NCI-H146 (cell line): ENCODE measurements at places on chromosomes 7 and 10.

GRCh38 chr7:48250441-48250951 is 79.2 kb downstream of the ABCA13 start:
- DNase-seq: no peak

GRCh38 chr10:87557409-87557808 is 52.7 kb downstream of the MINPP1 start:
- DNase-seq: no peak

GRCh38 chr7:129923709-129924108 is 29.1 kb downstream of the UBE2H start:
- no peak for DNase-seq

GRCh38 chr10:49109669-49110340 is 5.5 kb downstream of the VSTM4 start:
- peak; percentile 32 for DNase-seq

GRCh38 chr10:12834116-12834665 is 167.3 kb downstream of the CCDC3 start:
- no peak for DNase-seq

DNA sequence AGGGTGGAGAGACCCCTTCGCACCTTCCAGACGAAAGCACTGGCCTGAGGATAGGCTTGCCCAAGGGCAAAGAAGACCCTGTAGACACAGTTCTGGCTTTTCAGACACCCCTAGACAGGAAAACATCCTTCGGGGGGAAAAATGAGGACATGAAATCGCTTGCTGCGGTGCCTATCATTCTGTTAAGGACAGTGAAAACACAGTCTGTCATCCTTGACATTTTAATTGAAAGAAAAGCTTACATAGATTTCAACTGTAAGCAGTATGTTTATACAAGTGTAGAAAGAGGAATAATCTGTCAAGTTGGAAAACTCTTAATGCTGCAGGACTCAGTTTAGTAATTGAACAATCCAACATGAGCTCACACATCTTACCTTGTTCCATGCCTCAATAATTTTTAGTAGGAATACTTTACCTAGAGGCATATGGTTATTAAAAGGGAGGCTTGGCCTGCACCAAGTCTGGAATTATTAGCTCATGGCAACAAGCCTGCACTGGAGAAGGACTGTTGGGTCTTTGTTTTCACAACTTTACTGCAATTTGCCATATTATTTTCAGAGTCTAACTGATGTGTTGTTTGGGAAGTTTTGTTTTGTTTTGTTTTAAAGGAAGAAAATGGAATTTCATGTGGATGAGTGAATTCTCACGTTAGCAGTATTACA is 243.5 kb downstream of the TRIL start:
- DNase-seq: no peak

GRCh38 chr10:100662067-100662466 is 83.3 kb upstream of the PAX2 start:
- no peak for DNase-seq

DNA sequence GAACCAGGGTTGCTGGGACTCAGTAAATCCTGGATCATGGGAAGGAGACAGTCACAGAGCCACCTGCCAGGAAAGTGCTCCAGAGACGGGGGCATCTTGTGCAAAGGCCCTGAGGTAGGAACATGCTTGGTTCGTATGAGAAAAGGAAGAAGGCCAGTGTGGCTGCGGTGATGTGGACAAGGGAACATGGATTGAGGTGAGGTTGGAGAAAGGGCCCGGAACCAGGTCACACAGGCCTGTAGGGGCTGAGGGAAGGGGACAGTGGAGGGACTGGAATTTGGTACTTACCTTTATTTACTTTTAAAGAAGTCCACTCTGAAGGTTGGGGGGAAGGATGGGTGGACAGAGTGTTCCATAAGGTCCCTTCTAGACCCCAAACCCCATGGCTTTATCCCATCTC is 32.9 kb upstream of the CXCL12 start:
- no peak for DNase-seq

- DNase-seq: no peak
Observed at GRCh38 chr10:130541090-130541489, 404.9 kb downstream of the GLRX3 start.

DNA sequence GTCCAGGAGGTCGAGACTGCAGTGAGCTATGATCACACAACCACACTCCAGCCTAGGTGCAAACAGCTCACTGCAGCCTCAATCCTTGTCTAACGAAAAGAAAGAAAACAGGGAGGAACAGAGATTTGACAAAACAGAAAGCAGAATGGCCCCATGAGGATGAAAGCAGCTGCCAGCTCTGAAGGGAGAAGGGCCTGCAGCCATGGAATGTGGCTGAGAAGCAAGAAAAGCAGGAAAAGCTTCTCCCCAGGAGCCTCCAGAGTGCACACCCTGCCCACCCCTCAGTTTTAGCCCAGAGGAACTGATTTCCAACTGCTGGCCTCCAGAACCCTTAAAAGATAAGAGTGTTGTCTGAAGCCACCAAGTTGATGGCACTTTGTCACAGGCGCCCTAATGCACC is 13.0 kb downstream of the ESYT2 start:
- DNase-seq: no peak

- no peak for DNase-seq
Observed at GRCh38 chr7:155864991-155865690, 52.9 kb upstream of the SHH start.

DNA sequence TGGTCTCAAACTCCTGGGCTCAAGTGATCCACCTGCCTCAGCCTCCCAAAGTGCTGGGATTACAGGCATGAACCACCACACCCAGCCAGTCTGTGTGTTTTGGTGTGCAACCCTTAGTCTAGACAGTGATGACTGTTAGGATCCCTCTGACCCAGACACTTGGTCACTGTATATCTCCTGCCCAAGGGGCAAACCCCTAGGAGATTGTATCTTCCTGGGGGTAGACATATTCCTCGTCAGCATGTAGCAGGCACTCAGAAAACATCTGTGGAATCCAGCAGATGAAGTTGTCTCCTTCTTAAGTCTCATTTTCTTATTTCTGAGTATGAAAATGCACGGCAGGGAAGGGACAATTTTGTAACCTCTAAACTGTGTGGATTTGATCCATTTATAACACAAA is 292.5 kb downstream of the GFRA1 start:
- DNase-seq: no peak

GRCh38 chr10:17684537-17684936 is 40.6 kb downstream of the STAM start:
- DNase-seq: no peak

DNA sequence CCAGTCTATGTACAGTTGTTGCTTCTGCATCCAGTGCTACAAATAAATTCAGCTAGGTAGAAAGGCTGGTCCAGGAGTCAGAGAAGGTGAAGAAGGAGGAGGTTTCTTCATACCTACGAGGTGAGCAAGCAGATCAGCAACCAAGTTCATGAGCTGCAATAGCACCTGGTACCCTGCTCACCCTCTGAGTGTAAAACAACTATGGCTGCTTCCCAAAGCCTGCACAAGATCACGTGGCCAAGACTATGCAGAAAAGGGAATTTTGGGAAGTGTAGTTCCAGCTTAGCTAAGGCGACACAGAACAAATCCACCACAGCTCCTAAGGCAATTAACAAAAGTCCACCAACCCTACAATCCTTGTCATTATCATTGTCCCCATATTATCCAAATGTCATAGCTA is 95.9 kb upstream of the AUTS2 start:
- no peak for DNase-seq

DNA sequence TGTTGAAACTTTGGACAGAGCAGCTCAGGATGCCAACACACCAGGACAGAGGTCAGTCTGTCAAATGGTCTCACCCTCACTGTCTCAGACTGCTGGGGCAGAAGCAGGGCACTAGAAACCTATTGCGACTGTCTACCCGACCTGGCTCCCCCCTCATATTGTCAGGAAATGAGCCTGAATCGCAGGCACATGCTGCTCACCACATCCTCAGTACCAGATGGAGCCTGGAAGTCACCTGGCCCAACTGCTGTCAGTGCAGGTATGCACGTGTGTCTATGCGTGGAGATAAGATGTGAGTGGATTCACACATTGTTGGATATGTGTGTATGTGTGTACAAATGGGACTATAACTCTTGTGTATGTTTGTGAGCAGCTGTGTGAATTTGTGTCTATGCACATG is 3.2 kb upstream of the CDHR1 start:
- no peak for DNase-seq

DNA sequence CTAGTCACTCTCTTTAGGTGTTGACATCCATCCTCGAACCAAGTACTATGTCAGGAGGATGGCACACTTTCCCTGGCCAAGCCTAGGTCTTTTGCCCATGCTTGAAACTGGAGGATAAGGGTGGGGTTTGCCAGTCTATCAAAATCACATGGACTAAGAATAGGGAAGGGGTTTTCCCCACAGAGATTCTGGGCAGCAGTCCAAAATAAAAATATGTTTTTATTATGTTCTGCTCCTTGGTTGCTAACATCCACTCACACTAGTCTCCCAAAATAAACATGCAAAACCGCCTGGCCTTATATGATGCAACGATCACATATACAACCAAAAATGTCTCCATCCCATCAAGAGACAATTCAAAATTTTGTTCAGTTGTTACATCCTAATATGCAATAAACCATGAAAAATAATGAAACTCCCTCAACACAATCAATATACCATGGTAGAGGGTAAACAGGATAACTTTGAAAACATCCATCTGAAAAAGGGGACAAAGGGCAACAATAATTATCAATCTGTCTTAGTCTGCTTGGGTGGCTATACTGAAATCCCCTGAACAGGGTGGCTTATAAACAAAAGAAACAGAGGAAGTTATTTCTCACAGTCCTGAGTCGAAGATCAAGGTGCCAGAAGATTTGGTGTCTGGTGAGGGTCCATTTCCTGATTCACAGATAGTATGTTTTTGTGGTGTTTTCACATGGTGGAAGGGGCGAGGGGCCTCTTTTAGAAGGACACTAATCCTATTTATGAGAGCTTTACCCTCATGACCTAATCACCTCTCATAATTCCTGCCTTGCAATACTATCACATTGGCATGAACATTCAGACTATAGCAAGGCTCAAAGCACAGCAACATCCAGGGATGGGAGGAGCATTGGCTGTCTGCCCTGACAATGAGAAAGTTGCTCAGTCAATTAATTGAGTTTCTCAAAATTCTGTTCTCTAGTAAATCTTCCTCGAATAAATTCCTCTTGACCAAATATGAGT is 159.3 kb downstream of the ETV1 start:
- DNase-seq: no peak

DNA sequence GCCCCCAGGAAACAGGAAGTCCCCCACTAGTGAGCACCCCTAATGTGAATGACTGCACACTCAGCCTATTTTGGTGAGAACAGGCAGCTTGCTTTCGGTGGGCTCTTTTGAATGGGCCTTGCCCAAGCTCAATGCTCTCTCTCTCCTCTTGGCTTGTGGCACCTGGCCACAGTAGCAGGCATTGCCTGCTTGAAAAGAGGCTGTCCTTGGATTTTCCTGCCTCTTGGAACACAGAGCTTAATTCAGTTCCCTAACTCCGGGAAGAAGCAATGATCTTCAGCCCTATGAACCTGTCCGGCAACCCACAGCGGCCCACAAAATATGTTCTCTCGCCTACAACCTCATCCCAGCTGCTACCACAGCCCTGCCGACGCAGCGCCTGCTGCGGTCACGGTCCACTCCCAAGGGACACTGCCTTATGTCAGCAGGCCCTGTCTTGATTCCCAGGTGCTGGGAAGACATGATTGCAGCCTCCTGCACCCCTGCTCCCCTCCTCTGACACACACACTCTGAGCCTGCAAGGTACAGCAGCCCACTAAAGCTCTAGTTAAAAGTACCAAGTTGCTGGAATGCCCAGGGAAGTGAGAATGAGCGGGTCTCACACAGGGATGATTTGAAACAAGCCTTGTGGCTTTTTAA is 715.5 kb upstream of the GALNT17 start:
- DNase-seq: no peak

DNA sequence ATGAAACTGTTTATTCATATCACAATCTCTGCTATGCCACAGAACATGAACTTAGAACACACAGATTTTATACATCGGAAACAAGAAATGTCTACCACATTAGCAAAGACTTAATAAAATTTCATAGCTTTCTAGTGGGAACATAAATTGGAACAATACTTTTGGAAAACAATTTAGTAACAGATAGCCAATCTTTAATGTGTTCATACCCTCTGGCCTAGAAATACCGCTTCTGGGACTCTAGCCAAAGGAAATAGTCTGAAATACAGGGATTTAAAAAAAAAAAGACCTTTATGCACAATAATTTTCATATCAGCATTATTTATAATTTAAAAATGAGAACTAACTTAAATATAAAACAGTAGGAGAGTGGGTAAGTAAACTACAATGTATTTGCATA is 168.5 kb downstream of the PLXNA4 start:
- DNase-seq: no peak

GRCh38 chr10:61541960-61542359 is 88.8 kb upstream of the TMEM26 start:
- no peak for DNase-seq

- no peak for DNase-seq
Observed at GRCh38 chr10:20185116-20185515, 368.9 kb downstream of the PLXDC2 start.

GRCh38 chr7:50321487-50322067 is 17.1 kb downstream of the IKZF1 start:
- DNase-seq: no peak

- DNase-seq: peak; percentile 38
Observed at GRCh38 chr10:1737222-1738061, at the start of gene ADARB2. ADARB2 (minus strand) TSS chr10:1737525.

- no peak for DNase-seq
Observed at GRCh38 chr7:151508991-151509390, 10.7 kb downstream of the RHEB start.

DNA sequence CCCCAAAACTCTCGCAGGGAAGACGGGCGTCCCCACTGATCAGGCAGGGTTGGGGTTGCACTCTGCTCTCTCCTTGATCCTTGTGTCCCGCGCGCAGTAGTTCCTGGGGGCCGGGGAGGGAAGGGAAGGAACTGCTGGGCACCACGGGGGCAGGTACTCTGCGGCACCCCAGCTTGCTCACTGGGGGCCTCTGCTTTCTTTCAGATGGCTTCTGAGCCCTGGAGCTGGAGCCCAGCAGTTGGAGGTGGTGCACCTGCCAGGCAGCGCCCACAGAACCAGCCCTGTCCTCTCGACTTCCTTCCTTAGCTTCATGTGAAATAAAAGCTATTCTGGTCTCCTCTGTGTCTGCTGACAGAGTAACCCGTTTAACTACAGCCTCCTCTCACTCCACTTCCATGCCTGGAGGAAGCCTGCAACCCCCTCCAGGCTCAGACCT is 12.2 kb downstream of the PLAC9 start:
- DNase-seq: peak; percentile 28

DNA sequence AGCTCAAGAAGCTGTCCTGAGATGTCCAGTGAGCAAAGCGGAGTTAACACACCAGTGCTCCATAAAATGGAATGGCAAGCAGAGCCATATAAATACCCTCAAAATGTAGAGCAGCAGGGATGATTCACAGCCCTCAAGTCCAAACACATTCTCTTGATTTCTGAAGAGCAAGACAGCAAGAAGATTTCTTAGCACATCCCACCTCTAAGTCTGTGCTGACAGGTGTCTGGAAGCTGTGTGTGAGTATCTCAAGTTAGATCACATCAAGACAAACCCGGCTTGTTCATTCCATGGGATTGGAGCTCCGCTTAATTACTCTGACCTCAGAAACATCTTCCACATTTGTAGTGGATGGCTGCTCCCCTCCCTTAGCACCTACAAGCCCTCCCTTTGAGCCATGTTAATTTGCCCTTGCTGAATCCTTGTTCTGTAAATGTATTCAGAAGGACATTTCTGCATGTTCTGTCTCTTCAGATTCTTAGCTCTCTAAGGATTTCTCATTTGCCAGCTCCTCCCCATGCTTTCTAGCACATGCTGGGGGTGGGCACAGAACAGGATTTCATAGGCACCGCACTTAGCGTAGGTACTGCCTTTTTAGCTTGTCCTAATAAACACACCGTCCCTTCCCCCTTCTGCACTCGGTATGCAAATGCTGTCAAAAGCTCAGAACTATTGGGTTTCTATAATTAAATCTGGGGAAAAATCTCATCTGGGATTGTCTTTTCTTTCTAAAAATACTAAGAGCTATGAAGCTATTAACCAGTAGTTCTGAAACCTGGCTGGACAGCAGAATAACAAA is 112.7 kb downstream of the CPXM2 start:
- DNase-seq: no peak
